Stimulated activated CD8-positive, alpha-beta memory T cell treated with anti-CD3 and anti-CD28 coated beads, Interleukin-4, amount 100 ng/mL, for 1 hour (primary cell): ENCODE measurements at places on chromosomes 3 and 15.

DNA sequence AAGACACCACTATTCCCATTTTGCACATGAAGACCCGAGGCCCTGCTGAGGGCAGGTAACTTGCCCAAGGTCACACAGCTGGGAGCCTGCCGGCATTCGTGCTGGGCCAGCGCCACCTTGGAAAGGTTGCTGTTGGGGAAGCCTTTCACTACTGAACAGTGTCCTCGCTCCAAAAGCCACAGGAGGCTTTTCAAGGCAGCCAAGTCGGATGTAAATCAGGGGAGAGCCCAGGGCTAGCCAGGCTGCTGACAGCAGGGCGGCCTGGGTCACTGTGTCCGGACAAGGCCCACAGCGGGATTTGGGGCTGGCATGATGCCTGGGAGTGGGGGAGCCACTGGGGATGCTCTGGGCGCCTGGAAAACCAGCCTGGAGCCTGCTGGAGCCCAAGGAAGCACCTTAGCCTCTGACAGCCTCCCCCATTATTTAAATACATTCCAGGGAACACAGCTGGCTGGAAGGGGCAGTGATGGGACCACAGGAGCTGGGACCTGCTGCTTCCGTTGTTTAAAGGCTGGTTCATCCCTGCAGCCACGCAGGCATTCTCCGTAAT, 10.5 kb downstream of the SLC6A6 start:
- DNase-seq, result no peak

GRCh38 chr3:9817436-9817835, 7.4 kb downstream of the TTLL3 start:
- no peak for DNase-seq

DNA sequence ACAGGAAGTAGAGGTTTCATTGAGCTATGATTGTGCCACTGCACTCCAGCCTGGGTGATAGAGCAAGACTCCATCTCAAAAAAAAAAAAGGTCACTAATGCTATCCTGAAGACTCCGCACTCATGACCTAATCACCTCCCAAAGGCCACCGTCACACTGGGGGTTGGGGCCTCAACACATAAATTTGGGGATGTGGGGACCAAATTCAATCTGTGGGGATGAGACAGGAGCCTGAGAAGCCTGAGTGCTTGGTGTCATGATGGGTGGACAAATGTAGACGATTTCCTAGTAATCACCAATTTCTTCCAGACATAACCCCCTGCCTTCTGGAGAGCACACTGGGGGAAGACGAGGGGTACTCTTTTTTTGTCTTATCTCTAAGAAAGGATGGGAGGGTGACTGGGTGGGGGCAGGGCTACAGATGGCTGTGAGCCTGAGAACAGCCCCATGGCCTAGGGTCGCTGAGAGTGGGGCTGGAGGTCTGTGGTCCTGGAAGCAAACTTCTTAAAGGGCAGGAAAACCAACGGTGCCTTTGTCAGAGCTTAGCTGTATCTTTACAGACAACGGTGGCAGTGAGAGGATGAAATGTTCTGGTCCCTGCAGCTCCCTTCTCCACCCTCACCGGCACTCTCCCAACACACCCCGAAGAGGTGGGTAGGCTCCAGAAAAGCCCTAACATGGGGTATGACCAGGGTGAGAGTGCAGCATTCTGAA, 16.6 kb upstream of the KLF13 start:
- DNase-seq, result no peak

DNA sequence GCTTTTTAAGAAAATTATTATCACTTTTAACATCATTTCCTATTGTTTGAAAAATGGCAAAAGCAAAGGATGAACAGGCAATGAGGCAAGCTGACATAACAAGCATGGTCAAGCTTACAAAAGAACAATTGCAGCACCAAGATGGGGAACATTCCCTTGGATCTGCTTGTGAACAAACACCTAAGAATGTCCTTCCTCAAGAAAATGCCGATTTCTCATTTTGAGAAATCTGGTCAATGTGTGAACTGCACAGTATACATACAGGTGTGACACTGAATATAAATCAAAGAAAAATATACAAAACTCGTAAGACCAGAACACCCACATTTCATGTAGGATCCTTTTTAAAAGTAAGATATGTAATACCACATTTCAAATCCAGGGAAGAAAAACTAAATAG, 58.9 kb downstream of the LRRFIP2 start:
- DNase-seq, result no peak

- peak; percentile 57 for DNase-seq
Observed at GRCh38 chr15:74382004-74382816, 14.8 kb upstream of the CYP11A1 start.

DNA sequence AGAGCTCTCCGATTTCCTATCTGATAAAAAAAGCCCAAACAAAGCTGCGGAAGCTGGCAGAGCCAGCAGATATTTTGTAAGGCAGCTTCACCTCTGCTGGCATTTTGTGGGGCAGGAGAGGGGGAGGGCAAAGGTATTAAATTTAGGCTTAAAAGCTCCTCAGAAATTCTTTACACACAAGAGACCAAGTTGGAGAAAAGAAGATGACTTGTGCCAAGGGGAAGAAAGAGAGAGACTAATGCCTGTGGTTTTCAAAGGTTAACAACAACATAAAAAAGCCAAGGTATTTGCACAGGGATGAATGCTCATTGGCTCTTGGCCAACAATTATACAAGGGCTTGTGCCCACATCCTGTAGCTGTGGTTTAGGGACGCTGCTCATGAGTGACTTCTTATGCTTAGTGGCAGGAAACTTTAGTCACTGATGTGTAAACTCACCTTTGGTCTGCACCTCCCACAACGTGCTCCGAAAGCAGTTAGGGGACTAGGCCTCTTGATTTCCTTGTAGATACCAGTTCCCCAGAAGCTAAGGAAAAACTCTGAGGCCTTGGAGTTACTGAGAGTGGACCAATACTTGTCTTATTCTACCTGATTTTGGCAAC, 152.9 kb downstream of the TPRG1 start:
- DNase-seq, result peak; percentile 31

DNA sequence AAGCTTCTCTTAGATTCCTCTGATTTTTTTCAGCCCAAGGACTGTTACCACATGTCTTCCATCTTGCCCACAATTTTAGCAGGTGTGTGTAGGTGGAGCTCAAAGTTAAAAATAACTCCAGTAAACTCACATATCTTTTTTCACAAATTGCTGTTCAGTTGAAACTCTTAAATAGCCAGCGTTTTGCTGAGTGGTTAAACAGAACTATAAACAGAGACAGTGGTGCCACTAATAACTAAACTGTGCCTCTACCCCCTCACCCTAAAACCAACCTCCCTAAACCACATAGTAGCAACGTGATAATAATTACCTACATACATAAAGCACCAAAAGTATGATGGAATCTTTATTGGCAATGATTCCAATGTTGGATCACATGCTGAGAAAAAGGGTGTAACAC, 525.1 kb downstream of the PDCD6IP start:
- no peak for DNase-seq

GRCh38 chr3:69283496-69283895, 102.4 kb downstream of the FRMD4B start:
- no peak for DNase-seq

- DNase-seq, result no peak
Observed at GRCh38 chr3:51794206-51794605, 15.2 kb upstream of the IQCF6 start.

GRCh38 chr3:10599444-10599843, 94.1 kb upstream of the ATP2B2 start:
- DNase-seq, result no peak

DNA sequence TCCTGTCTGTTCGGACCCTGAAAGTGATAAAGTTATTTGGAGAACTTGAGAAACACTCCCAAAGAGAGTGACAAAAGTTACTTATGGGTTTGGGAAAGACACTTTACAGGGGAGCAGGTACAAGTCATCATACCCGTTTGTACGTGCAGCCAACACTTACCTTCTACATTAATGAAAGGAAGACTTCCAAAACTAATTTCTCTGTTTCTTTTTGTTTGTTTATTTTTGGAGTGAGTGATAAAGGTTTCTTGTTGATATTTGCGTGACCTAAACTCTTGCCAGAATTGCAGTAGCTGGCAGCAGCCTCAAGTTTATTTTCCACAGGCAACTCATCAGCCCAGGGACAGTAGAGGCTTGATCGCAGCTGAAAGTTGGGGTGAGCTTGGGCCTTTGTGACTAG, 8.4 kb downstream of the ABHD2 start:
- no peak for DNase-seq

DNA sequence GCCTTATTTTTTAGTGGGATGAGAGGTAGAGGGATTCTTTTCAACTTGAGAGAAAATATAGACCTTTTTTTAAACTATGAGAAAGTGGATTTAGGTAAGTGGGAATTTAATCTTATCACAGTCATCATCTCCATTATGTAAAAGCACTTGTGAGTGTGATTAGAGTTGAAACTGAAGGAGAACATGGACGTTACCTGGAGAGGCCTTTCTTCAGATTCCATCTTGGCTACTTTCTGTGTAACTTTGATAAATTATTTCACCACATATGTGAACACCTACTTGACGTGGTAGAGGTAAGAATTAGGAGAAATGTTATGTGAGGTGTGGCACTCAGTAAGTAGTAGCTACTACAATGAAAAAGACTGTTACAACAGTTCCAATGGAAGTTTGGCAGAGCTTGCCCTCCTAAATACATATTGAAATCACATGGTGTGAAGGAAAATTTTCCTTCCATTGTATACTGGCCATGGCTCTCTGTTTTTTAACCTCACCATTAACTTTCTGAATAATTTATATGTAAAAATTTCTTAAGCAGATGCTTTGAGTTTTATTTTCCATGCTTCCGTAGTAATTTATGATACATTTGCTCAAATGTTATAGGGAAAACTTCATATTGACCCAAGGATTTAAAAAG, 193.3 kb downstream of the FNDC3B start:
- no peak for DNase-seq

DNA sequence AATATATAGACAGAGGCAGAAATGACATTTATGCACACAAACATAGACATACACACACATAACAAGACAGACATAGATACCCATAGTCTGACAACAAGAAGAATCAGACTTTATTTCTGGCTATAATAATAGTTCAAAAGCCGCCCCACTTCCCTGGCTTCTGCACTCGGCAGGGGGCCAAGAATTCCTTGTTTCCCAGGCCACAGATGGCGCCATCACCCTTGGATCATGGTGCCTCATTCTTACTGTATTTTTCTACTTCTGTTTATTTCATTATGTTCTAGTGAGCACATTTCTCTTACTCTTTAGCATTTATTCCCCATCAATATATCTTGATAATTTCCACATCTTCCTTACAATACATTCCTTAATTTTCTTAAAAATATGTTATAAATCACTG, 387.5 kb downstream of the NLGN1 start:
- no peak for DNase-seq

DNA sequence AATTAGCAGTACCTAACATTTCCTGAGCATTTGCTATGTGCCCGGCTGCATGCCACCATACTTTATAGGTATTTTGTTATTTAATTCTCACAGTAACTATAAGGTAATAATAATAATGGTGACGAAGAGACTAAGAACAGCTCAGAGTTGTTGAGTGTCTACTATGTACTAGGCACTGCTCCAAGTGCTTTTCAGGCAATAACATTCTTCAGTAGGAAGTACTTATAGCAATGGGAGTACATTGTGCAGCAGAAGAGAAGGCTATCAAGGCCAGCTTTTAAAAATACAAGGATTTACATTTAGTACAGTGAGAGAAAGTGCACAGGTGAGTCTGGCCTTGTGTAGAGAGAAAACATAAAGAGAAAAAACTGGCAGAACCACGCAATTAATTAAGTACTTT, 647.4 kb downstream of the FHIT start:
- DNase-seq, result no peak

- no peak for DNase-seq
Observed at GRCh38 chr3:139541532-139542288, 2.2 kb upstream of the RBP1 start.

DNA sequence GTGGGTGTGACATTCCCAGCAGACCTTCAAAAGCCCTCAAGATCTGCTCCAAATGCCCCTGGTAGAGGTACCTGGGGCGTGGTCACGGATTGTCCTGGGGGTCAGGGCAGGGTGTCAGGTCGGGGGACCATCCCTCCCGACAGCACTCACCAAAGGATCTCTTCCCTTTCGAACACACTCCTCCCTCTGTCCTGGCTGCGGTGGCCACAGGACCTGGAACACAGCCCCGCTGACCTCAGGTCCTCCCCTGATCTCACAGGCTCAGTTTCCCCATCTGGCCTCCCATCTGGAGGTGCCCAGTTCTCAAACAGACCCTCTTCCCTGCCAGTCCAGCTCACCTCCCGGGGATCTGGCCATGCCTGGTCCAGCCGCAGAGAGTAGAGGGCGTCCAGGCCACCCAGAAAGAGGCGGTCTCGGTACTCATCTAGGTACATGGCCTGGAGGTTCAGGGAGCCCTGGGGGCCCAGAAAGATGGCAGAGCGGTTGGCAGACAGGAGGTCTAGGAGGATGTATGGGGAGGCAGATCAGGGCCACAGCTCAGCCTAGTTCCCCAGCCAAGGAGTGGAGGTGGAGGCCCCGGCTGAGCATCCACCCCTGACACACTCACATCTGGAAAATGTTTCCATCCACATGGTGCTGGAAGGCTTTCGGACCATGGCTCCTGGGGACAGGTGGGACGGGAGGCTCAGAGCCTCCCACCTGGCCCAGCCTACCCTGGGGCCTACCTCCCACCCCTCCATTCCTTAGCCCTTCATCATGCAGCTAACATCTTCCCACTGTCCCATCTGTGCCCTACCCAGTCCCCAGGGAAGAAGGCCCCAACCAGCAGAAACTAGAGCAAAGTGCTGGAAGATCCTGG, 2.3 kb downstream of the SEMA3G start:
- no peak for DNase-seq

DNA sequence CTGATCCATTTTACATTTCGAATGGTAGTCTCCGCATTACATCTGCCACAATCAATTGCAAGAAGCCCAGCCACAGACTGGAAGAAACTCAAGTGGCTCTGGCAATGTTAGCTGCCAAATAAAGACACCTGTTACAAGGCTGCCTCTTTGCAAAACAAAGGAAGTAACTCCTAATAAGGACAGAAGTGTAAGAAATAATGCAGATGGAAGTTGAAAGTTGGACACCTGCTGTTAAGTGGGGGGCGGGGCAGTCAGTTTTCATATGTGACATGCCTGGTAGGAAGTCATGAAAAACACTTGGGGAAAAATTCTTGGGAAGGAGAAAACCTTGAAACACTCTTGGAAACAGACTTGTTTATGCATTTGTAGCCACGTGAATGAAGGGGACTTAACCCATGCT, 54.1 kb upstream of the ATP2C1 start:
- no peak for DNase-seq

DNA sequence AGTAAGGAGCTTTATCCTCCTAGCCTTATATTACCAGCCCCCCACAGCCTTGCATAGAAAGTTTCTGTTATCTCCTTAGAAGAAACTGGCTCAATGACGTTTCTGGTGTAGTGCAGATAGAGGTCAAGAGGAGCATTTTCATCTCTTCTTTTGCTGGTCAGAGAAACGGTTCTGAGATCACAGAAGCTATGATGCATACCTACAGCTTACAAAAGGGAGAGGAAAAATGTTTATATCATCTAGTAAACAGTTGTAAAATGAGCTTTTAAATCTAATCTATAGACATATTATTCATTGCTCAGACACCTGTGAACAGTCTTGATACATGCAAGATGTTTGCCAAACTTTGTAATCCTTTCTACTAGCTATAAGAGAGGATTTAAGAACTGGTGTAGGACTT, 68.0 kb downstream of the GMPS start:
- no peak for DNase-seq
